Smooth muscle cell of the brain vasculature (primary cell): ENCODE measurements at places on chromosomes 4 and X.

DNA sequence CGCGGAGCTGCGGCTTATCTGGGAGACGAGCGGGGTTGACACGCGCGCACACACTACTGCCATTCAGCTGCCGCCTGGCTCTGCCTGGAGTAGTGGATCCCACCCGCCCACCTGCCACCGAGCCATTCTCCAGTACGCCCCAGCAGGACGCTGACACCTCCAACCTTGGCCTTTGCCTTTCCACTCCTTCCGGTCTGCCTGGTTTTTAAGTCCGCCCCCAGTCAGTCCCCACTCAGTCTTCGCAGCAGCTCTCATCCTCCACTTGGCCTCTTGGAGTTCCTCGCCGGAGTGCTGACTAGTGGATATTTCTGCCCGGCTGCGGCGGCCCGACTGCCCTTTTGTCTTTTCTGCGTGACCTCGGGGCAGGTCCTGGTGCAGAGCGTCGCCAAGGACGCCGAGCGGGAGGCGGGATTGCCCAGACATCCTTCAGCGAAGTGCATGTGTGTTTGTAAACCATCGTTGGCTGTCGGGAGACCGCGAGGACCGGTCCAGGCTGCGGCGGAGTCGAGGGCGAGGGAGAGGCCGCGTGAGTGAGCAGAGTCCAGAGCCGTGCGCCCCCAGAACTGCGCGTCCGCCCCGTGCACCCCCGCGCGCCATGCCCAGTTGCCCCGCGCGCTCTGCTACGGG, 1.1 kb downstream of the SLIT2 start:
- DNase-seq = no peak

DNA sequence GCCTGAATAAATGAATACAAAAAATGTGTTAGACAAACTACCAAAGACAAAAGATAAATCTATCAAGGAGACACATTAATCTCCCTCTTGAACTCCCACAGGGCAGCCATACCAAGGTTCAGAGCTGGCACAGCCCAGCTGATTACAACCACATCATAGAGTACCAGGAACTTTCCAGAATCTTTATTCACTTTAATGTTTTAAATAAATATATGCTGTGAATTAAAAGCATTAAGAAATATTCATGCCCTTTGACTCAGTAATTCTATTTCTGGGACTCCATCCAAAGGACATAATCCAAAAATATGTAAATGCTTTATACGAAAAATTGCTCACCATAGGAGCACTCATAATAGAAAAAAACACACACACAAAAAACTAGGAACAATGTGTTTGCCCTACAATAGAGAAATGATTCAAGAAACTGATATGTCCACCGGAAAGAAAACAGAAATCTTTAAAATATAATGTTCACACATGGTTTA, 126.0 kb downstream of the LDB2 start:
- no peak for DNase-seq

DNA sequence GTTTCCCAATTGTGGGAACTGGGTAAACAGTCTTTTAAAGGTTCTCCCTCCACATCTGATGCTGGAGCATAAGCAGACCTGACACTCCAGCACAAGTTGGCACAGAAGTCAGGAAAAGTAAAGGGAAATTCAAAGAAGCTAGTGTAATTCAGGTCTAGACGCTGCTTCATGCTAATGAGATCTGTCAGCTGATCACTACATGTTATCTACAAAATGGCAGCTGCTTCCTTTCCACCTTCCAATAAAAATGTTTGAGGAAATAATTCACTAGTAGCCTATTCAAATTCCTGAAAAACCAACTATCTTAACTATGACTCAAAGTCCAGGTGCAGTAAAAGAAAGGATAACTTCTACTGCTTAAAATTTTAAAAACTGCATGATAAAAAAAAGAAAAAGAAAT, 29.3 kb downstream of the DCAF8L2 start:
- DNase-seq = no peak

DNA sequence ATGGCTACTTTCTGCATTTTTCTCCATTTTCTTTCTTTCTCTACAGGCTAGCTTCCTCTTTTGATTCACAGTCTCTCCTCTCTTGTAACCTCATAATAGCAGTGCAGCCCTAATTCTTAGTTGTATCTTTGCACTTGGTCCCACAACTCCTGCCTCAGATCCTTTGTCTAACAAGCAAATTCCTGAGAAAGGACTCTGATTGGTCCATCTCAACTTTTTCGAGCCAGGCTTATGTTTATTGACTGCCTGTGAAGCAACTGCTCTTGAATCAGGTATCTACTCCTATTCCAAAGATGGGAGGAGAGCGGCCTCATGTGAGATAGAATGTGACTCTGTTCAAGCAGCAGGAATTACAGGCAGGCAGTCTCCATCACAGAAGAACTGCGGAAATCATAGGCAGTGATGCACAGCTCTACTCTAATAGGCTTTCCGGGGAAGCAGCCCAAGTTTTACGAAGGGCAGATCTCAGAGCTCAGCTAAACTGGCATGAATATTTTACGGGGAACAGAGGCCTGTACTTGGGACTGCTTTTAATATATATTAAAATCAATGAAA, 123.5 kb downstream of the GABRB1 start:
- no peak for DNase-seq

GRCh38 chrX:54482839-54483593, 13.0 kb downstream of the FGD1 start:
- no peak for DNase-seq

GRCh38 chrX:151912780-151913179, at the start of gene MAGEA4:
Gene MAGEA4 (plus strand): TSS chrX:151912889. CDS start chrX:151923665, 10,776 bp downstream.
- no peak for DNase-seq

- DNase-seq = no peak
Measured at GRCh38 chr4:111330786-111331185, 707.9 kb upstream of the PITX2 start.

GRCh38 chr4:40204507-40205258, 7.9 kb downstream of the RHOH start:
- no peak for DNase-seq

GRCh38 chr4:185839194-185839712, 27.3 kb upstream of the SORBS2 start:
- DNase-seq = peak; percentile 97

- DNase-seq = no peak
Measured at GRCh38 chr4:144104509-144105130, 35.9 kb downstream of the GYPA start.

DNA sequence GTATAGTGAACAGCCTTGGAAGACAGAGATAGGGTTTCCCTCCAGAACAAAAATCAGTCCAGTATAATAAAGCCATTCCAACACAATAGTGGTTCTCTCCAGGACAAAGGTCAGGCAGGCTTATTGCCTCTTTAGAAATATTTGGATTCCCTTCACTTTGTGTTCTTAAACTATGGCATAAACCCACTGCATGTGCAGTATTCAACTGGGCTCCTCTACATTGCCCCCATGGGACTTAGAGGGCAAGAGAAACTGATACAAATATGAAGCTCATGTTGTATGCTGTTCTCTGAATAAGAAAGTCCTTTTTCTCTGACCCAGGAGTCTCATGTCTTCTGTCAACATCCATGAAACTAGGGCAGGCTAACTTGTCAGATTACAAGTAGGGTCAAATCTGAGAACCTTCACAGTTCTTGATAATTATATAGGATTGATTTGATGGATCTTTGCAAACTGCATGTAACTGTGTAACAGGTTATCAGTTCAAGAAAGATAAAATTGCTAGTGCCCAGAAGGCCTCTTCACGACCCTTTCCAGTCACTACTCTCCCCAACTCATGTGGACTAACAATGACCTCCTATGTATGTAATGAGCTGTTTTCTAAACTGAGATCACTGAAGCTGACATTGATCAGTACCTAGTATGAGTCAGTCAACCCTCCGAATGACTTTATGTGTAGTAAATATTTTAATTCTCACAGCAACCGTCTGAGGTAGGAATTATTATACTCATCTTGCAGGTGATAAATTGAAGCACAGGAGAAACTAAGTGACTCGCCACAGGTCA, 31.9 kb upstream of the FAM9C start:
- no peak for DNase-seq

DNA sequence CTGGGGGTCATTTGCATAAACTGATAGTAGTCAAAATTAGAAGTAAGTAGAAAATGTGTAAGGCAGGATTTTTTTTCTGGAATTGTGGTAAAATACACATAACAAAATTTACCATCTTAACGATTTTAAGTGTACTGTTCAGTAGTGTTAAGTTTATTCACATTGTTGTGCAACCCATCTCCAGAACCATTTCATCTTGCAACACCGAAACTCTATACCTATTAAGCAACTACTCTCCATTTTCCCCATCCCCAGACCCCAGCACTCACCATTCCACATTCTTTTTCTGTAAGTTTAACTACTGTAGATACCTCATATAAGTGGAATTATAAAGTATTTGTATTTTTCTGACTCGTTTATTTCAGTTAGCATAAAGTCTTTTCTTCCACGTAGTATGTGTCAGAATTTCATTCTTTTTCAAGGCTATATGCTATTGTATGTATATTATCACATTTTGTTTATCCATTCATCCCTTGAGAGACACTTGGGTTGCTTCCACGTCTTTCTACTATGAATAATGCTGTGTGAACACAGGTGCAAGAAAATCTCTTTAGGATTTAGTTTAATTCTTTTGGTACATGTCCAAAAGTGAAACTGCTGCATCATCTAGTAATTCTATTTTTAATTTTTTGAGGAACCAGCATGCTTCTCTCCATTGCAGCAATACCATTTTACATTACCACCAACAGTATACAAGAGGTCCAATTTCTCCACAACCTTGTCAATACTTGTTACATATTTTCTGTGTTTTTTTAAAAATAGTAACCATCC, 39.1 kb upstream of the NSUN7 start:
- no peak for DNase-seq

DNA sequence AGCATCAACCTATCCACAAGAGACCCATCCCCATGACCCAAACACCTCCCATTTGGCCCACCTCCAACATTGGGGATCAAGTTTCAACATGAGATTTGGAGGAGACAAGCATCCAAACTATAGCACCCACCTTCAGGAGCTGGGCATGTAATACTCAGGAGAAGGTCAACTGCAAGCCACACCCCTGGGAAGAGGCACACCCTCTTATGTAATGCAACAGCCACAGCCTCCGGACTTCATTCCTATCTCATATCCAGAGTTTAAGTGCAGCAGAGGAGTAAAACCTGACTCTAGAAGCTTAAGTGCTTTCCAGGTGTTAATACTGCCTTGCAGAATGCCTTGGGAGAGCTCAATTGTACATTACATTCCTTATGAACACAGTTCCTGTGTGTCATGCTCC, 197.4 kb downstream of the PTTG2 start:
- DNase-seq = no peak

- no peak for DNase-seq
Measured at GRCh38 chr4:30600246-30601017, 119.7 kb upstream of the PCDH7 start.
